ENCODE measurements at places on chromosomes 7 and 10. TPM values are rescaled to one million over a fixed set of nuclear protein-coding genes. Genes with fewer than 3 reads are reported as not detected.

CD36 gene
- polyA plus RNA-seq = 32.9 TPM

PARD3 gene
- 81.9 TPM for polyA plus RNA-seq

AKR1B15 gene
- polyA plus RNA-seq = 0.22 TPM

CALML5 gene
- not detected for polyA plus RNA-seq

GRCh38 chr7:106485031-106485551 is 175.9 kb downstream of the CCDC71L start:
- no peak for DNase-seq

DNA sequence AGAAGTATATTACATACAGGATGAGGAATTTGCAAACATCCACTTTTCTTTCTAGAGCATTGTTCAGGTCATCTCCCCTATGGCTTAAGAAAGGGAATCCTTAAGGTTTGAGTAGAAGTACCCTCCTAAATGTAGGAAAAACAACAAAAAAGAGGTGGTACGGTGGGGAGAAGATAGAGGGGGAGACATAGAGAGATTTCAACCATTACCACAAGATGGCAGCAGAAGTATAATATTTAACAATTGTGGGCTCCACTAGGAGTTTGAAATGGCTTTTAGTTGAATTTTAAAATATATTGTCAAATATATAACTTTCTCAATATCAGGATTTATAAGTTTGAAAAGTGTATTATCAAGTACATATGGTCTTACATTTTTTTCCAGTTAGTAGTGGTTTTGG is 72.7 kb upstream of the PRKG1 start:
- DNase-seq = peak; percentile 44

GRCh38 chr7:150969475-150969874 is 8.6 kb downstream of the KCNH2 start:
- DNase-seq = no peak

DNA sequence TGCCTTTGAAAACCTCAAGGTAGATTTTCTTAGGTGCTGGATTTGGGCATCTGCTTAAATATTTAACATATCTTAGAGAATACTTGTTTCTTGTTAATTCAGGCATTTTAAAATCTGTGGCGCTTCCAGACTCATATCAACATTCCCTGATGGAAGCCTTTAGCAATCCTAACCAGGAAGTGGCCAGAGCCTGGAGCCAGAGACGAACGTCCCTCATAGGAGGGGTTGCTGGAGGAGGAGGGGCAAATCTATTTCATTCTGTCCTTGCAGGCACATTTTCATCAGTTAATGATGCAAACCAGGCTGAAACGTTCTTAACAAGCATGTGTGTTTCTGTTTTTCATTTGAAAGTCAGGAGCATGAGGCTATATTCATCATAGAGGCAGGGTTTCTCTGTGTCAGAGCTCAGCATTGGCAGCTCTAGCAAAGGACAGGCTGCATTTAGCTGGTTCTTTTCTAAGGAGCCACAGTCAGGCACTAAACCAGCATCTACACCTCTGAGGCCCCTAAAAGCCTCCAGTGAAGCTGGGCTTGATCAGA is 17.8 kb upstream of the IFIT2 start:
- peak; percentile 70 for DNase-seq

- no peak for DNase-seq
These were observed 17.8 kb downstream of the SMO start for GRCh38 chr7:129205987-129206785.

GRCh38 chr7:26861050-26861449 is 3.3 kb downstream of the SKAP2 start:
- no peak for DNase-seq

GRCh38 chr7:41892356-41893100 is 189.6 kb upstream of the INHBA start:
- no peak for DNase-seq

DNA sequence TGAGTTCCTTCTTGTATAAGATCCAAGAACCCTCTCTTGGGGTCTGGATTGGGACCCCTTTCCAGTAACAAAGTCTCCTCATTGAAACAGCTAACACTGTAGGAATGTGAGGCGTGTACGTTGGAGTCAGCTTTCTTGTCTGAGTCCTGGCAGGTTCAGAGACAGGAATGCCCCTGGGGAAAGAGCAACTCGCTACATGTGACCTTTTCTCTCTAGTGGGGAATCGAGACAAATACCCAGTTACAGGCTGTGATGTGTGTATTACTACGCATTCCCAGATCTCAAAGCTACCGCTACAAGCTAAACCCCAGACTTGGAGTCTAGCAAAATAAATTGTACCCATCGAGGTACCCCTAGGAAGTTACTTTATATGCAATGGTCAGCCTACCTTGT is 85.6 kb upstream of the FRMD4A start:
- no peak for DNase-seq

- no peak for DNase-seq
These were observed 70.0 kb downstream of the AMPH start for GRCh38 chr7:38561166-38561565.

- DNase-seq = no peak
These were observed 207.4 kb downstream of the GPR158 start for GRCh38 chr10:25382029-25382810.

Measured in left kidney (tissue), 8 donors.